Osteocyte (in vitro differentiated cells): ENCODE measurements at places on chromosomes 13 and 19. TPM values are rescaled to one million over a fixed set of nuclear protein-coding genes. Genes with fewer than 3 reads are reported as not detected.

The PLEKHJ1 gene
- total RNA-seq: 40.7 and 45.7 TPM in 2 replicates

The C19orf81 gene
- total RNA-seq: not detected in 2 replicates

The ZNF723 gene
- not detected in 2 replicates for total RNA-seq

The SSBP4 gene
- 82.9 and 102 TPM in 2 replicates for total RNA-seq

The BEST2 gene
- total RNA-seq: not detected in 2 replicates

The CYP4F8 gene
- not detected in 2 replicates for total RNA-seq

The SELENOV gene
- total RNA-seq: not detected in 2 replicates

The FCGBP gene
- 0.21 and 0.38 TPM in 2 replicates for total RNA-seq

The ZNF599 gene
- 8.7 and 9.2 TPM in 2 replicates for total RNA-seq

The POLRMT gene
- 44.6 and 47.6 TPM in 2 replicates for total RNA-seq

The LPAR2 gene
- total RNA-seq: 6.8 and 7.4 TPM in 2 replicates

The TIMM50 gene
- total RNA-seq: 55.9 and 56.0 TPM in 2 replicates

DNA sequence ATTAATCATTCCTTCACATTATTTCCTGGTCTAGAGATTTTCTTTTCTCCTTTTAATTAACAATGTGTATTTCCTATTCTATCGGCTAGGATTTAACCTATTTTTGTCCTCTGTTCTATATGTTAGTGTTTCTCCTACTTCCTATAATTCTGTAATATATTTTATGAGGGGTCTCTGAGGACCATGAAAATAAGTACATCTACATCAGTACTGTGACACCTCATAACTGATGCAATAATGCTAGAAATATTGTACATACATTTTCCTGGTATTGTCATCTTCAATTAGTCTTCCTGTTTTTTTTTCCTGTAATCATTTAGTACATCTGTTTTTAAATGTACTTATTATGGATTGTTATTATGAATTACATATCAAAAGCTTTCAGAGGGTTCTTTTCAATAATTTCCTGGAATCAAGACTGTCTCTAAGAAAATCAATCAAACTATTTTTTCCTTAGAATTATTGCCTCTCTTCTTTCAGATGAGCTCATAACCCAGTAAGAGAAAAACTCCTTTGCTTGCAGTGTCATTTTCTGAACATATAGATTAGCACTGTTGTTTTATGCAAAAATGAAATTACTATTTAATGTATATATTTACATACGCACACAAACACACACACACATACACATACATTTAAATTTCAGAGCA lies 1004.3 kb downstream of the SLITRK5 start:
- DNase-seq: no peak

- DNase-seq: no peak
Observed at GRCh38 chr13:101291646-101292515, 124.4 kb downstream of the NALCN start.

DNA sequence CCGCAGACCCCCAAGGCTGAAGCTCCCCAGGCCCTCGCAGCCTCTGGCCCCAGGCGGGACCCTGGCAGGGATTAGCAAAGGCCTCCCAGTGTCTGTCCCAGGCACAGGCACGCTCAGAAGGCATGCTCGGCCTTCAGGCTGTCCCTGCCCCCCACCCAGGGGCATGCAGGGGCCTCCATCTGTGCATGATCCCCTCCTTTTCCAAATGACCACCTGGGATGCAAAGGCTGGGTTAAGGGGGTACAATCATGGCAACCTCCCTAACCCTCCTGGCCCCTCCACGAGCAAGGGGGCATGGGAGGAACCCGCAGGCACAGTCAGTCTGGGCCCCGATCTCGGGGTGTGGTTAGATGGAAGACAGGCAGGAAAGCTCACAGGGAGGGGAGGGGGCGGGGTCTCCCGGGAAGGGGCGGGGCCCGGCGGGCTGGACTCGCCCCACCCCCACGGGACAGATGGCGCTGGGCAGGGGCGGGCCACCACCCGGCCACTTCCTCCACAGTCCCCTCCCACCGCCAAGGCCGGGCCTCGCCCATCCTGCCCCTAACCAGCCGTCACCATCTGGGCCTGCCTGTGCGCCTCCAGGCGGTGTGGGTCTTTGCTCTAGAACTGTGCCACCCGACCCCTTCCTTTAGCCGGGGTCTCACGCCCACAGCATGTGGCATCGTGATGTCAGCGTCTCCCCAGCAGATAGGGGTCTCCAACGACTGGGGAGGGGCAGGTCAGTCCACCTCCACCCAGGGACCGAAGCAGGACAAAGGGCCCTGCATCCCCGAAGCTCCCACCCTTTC lies 7.0 kb upstream of the REXO1 start:
- DNase-seq: peak; percentile 97

GRCh38 chr13:34165158-34165557 lies 347.2 kb downstream of the RFC3 start:
- no peak for DNase-seq

DNA sequence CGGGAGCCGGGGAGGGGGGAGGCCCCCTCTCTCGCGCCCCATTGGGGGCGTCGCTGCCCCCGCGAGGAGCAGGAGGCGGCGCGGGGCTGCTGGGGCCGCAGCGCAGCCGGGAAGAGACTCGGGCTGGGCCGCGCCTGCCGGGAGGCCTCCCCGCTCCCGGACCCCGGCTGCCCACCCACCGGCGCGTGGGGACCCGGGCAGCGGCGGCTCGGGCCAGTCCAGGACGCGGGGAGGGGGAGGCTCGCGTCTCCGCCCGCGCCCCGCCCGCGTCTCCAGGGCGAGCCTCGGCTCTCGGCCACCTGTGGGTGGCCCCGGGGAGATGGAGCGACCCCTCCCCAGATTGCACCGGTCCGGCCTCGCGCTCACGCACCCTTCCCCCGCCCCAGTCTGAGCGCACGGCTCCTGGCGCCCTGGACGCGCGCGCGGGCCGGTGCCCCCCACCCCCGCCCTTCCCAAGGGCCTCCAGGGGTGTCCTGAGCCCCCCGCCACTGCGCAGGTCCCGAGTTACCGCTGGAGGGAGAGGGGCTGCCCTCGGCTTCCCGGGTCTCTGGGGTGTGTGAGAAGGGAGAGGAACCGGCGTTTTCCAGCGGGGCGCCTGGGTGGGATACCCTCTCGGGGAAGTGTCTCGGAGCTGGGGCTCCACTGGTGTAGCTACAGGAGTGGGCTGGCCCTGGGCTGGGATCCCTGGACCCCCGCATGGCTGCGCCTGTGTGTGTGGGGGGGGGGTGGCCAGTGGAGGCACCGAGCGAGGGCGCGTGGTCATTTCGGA lies 645 bp downstream of the PALM start:
- no peak for DNase-seq

GRCh38 chr13:48778610-48779009 lies 124.9 kb downstream of the CYSLTR2 start:
- DNase-seq: no peak

GRCh38 chr19:55085923-55086715 lies 10.4 kb downstream of the EPS8L1 start:
- DNase-seq: no peak

GRCh38 chr13:99995589-99996380 lies 14.2 kb downstream of the ZIC2 start:
- DNase-seq: no peak

- no peak for DNase-seq
Observed at GRCh38 chr13:99151516-99151915, 49.1 kb upstream of the UBAC2 start.

- no peak for DNase-seq
Observed at GRCh38 chr19:1295169-1296012, 9.7 kb downstream of the EFNA2 start.

- no peak for DNase-seq
Observed at GRCh38 chr19:48695743-48696352, at the start of gene FUT2. FUT2 (plus strand) TSS chr19:48695971; CDS start chr19:48702957, 6,986 bp downstream.

DNA sequence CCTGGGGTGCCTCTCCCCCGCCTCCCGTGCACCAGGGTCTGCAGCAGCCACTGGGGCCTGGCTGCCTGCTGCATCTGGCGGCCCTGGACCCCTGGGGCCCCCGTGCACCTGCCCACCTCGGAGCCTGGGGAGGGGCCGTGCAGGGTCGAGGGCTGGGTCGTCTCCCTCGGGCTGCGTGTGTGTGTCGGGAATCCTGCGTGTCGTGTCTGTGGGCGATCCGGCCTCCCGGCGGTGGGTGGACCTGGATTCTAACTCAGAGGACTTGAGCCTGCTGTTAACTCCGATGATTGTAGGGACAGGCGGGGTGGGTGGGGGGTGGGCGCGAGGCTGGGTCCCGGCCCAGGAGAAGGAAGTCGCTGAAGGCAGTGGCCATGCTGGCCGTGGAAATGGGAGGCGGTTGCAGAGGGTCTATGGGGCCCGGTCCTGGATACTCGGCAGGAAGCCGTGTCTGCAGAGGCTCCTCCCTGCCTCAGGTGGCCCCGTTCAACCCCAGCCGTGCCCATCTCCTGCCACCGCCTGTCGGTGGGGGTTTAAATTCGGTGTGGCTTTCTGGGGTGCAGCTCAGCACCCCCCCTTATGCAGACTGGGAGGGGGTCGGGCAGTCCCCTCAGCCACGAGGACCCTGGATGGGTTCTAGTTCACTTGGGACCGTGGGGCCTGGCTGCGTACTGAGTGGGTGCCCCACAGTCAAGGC lies 9.4 kb upstream of the WDR18 start:
- no peak for DNase-seq

- no peak for DNase-seq
Observed at GRCh38 chr19:43501661-43502418, 2.7 kb downstream of the PHLDB3 start.

DNA sequence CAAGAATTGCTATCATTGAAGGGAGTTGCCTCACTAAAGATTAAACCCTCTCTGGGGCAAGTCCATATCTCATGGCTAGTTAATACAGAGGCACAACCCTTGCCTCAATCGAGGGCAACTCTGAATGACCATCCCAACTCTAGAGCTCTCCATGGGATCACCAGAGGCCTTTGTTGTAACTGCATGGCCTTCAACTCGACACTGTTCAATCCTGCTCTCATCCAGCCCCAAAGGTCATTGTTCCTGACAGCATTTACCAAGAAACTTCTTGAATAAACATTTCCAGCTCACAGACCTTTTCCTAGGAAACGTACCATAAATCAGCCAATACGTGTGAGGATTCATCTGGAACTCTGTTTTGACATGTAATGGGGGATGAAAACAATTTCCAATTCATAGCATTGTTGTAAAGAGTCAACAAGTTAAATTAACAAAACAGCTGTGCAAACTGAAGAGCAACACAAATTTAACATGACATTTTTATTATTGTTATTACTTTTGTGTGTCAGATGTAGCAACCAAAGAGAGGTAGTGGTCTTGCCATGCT lies 452.7 kb downstream of the SUCLA2 start:
- DNase-seq: no peak

DNA sequence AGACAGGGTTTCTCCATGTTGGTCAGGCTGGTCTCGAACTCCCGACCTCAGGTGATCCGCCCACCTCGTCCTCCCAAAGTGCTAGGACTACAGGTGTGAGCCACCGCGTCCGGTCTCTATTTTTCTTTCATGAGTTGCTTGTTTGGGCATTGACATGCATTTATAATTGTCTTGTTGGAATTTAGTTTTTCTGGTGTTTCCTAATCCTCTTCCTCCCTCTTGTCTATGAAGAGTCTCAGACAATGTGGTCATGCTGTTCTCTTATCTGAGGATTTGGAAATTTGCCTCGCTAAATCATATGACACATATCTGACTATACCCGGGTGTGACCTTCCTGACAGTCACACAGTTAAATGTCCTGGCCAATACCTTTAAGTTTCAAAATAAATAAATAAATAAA lies 7.4 kb upstream of the CEACAM18 start:
- no peak for DNase-seq

DNA sequence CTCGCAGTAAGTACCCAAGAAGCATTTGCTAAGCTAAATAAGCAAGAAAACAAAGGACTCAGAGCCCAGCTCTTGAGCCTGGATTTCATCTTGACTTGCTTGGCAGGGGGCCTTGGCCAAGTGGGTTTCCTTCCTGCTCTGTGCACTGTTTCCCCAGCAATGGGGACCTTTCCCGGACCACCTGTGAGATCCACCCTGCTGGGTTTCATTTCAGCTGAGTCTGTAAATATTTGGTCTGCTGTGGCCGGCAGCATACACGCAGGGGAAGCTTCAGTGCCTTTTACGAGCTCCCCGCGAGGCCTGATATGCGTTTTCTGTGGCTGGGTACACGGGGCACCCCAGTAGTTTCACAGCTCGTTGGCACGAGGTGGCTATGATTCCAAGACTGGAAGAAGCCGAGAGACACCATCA lies 12.4 kb upstream of the TINCR start:
- no peak for DNase-seq

DNA sequence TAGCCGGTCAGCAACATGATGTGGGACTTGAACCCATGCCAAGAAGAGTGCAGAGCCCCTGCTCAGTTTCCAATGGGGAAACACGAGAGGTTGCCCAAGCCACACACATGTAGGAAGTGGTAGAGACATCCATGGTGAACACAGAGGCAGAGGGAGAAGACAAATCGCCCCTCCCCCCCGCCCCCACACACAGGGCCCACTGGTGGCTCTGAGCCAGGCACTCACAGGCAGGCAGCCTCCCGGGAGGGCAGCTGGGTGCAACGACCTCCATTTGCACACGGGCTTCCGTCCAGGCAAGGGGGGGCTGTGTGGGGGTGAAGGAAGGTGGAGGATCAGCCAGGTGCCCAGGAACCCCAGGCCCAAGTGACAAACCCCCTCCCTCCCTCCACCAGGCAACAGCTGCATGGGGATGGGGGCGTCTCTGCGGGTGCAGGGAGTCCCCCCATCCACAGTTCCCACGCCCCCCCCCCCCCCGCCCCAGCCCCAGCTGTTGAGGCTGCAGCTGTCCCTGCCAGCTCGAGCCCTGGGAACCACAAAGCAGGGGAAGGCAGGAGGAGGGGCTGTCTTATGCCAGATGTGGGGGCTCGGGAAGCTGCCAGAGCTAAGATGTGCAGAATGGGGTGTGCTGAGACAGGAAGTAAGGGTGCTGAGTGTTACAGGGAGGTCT lies 3.4 kb downstream of the NOTCH3 start:
- DNase-seq: no peak

DNA sequence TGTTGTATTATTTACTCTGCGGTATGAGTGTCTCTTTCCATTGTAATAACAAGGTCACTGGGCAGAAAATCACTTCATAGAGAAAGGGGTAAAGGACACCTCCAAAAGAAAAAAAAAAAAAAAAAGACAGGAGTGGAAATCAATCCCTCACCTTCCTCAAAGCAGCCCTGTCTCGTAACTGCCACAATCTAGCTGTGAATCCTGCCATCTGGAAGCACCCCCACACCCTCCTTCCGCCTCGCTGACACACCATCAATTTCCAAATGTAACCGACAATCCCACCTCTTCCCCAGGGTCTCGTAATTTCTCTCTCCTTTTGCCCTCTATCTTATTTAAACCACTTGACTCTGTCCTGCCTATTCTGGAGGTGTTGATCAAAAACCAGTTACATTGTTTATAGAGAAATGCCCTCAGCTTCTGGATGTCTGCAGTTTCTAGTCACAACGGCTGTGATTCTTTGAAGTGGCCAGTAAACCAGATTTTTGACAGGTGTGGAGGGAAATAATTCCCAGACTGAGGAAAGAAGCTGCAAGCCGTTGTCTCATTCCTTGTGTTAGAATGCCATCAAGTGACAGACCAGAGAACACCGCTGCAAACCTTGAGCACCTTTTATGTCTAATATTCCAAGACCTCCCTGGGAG lies 9.1 kb upstream of the POP4 start:
- no peak for DNase-seq

DNA sequence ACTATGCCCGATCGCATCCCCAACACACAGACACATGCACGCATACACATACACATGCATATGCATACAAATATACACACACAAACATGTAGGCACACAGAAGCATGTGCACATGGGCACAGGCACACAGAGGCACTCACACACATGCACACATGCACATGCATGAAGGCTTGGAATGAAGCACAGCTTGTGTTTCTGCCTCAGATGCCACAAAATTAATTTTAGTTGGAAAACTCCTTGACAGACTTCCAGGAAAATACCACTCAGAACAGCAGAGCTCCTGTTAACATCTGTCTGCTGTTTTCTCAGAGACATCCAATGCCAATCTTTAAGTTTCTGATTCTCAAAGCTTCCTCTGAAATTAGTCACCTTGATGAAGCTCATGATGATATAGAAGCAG lies 532.7 kb downstream of the RFC3 start:
- DNase-seq: no peak

- no peak for DNase-seq
Observed at GRCh38 chr19:21109116-21109515, 27.1 kb downstream of the ZNF714 start.
